ENCODE measurements at places on chromosomes 5 and 9. TPM values are rescaled to one million over a fixed set of nuclear protein-coding genes. Genes with fewer than 3 reads are reported as not detected.

The ADAMTS16 gene
- 14.4 TPM for polyA plus RNA-seq

The SPATA31C1 gene
- polyA plus RNA-seq: not detected

The ANKRD31 gene
- polyA plus RNA-seq: 0.11 TPM

- DNase-seq: no peak
These were observed 31.8 kb downstream of the SLC38A9 start for GRCh38 chr5:55680353-55680752.

GRCh38 chr5:104421431-104421830 is 858.8 kb upstream of the NUDT12 start:
- no peak for DNase-seq

DNA sequence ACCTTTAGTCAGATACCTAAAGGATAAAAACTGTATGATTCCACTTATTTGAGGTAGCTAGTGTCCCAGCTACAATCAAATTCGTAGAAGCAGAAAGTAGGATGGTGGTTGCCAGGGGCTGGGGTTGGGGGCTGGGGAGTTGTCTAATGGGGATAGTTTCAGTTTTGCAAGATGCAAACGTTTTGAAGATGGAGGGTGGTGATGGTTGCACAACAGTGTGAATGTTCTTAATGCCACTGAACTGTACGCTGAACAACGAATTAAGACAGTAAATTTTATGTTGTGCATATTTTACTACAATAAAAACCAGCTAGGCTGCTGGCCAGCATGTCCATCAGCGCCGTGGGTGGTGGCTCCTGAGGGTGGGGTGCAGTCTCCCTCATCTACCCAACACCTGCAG is 137.8 kb downstream of the GADD45G start:
- DNase-seq: no peak
